Ovary (tissue), 10 donors: ENCODE measurements at places on chromosomes 1 and 21. TPM values are rescaled to one million over a fixed set of nuclear protein-coding genes. Genes with fewer than 3 reads are reported as not detected.
A peak's percentile ranks its signal among the peaks of the same experiment; 100 is the strongest.

PROX1 gene
- total RNA-seq = 12.0 TPM

SH2D5 gene
- total RNA-seq = 1.3 TPM

RIPK4 gene
- 12.4 TPM for total RNA-seq

DNA sequence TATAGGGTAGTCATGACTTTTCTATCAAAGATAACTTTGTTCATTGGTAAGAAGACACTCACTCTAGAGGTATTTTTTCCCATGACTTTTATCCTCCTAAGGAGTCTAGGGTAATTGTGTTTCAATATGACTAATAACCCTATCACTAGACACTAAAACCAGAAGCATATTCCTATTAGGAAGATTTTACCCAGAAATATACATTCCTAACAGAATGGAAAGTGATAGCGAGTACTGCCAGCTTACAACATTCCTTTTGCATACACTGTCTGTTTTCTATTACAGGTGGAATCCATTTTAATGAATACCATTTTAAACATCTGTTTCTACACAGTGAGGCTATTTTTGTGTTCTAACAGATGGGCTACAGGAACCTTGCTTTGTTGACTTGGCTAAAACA, 31.4 kb upstream of the C1orf185 start:
- no peaks in the 10 kb centered on the region for H3K4me1 ChIP-seq
- no peak for DNase-seq
- H3K36me3 ChIP-seq = no peaks in the 10 kb centered on the region
- H3K27ac ChIP-seq = no peak overlapping the region

- no peak overlapping the region for H3K4me3 ChIP-seq
- H3K36me3 ChIP-seq = no peaks in the 10 kb centered on the region
- no peaks in the 10 kb centered on the region for H3K27me3 ChIP-seq
- H3K4me1 ChIP-seq = peaks cover 6% of the 10 kb centered on the region
- no peak for DNase-seq
- H3K27ac ChIP-seq = no peak overlapping the region
Observed at GRCh38 chr1:17675744-17676143, 79.4 kb upstream of the ACTL8 start.

DNA sequence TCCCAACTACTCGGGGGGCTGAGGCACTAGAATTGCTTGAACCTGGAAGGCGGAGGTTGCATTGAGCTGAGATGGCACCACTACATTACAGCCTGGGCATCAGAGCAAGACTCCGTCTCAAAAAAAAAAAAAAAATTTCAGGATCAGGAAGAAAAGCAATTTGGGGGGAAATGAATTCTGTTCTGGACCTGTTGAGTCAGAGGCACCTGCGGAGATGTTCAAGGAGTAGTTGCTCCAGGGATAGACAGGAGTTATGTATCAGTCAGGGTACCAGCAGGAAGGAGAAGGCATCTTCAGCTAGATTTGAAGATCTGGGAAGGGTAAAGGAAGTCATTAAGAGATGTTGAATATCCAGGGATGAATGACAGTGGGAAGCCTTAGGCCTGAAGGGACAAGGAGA, 2.9 kb upstream of the RHBDL2 start:
- H3K36me3 ChIP-seq = no peaks in the 10 kb centered on the region
- H3K4me3 ChIP-seq = no peak overlapping the region
- H3K27ac ChIP-seq = no peak overlapping the region
- H3K27me3 ChIP-seq = no peaks in the 10 kb centered on the region
- DNase-seq = no peak
- peaks cover 6% of the 10 kb centered on the region for H3K4me1 ChIP-seq

DNA sequence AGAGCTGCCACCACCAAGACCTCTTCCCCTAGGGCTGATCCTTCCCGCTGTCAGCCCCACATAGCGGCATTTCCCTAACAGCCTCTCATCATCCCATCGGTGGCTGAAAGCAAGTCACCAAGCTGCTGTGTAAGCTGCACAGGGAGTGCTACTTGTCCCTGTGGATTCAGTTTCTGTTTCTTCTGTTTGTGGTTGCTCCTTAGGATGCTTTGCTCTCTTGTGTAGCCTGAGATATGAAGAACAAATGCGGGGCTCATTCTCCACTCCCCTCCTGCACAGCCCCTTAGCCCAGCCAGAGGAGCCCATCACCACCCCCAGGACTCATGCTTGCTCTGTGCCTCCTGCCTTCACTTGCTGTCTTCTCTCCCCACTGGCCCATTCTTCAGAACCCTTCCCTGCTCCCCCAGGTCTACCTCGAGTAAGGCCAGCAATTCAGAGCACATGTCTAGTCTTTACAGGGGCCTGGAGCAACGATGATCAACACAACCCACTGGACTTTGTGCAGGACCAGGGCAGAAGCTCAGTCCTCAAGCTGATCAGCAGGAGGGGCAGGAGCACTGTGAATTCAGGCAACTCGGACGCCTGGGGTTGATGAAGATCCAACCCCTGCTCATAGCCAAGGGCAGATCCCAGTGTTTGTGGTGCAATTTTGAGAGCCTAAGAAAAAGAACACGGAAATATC, 82.6 kb upstream of the GALNT2 start:
- no peaks in the 10 kb centered on the region for H3K27me3 ChIP-seq
- no peak for DNase-seq
- no peaks in the 10 kb centered on the region for H3K4me1 ChIP-seq
- H3K4me3 ChIP-seq = no peak overlapping the region
- H3K27ac ChIP-seq = no peak overlapping the region
- no peaks in the 10 kb centered on the region for H3K36me3 ChIP-seq

GRCh38 chr1:11736746-11737639, 1.1 kb downstream of the AGTRAP start:
- H3K27ac ChIP-seq = peak overlapping the region; percentile 86
- peak overlapping the region; percentile 69 for H3K4me3 ChIP-seq

DNA sequence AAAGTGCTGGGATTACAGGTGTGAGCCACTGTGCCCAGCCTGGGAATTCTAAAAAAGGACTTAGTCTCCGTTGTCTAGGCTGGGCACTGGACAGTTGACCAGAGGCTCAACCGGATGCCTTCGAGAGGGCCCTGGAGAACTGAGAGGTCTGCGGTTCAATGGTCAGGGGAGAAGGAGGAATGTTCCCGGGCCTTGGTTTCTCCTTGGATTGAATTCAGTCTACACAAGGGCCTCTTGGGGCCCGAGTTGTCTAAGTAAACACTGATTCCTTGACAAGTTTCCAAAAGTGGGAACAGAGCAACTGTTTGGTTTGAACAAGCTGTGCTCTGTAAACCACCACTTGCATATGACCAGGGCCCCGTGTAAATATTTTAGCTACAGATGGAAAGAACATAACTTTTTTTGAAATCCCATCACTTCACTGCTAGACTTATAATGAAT, 29.1 kb upstream of the CAPZB start:
- no peaks in the 10 kb centered on the region for H3K27me3 ChIP-seq
- no peak overlapping the region for H3K4me3 ChIP-seq
- no peaks in the 10 kb centered on the region for H3K36me3 ChIP-seq

- H3K27me3 ChIP-seq = no peaks in the 10 kb centered on the region
- DNase-seq = peak; percentile 73
- H3K36me3 ChIP-seq = no peaks in the 10 kb centered on the region
Observed at GRCh38 chr1:23169727-23170335, 1.2 kb upstream of the LUZP1 start.

DNA sequence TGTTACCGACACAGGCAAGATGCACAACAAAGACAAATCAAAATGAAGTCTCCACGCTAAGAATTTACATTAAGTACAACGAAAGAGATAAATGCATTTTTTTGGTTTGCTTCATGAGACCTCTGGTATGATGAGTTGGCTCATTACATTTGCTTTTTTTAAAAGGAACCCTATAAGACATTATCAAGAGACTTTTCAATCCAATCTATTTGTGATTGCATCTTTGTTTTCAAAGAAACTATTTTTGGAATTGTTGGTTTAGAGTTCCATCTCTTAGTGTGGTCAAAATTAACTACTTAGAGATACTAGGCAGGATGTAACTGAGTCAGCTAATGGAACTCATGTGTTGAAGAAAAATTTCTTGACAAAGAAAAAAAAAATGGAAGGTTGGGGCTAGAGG, 200.1 kb downstream of the ZC3H11B start:
- DNase-seq = no peak
- H3K4me3 ChIP-seq = no peak overlapping the region
- no peaks in the 10 kb centered on the region for H3K27me3 ChIP-seq
- H3K4me1 ChIP-seq = no peaks in the 10 kb centered on the region
- H3K27ac ChIP-seq = no peak overlapping the region

DNA sequence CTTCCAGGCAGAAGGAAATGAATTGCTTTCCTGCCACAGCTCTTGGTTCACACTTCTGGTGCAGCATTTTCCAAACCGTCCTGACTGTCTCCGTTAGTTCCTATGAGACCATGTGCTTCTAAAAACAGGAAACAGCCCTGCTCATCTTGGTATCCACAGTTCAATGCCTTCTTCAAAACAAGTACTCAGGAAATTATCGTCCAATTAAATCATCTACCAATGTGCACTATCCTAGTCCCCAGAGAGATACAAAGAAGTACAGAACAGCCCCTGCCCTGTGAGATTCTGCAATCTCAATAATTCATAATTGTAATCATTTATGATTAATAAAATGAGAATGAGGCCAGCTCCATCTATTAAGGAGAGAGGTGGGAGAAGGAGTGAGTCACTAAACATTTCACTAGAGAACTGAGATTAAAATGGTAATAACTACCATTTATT, 11.2 kb downstream of the CLEC20A start:
- no peaks in the 10 kb centered on the region for H3K36me3 ChIP-seq
- H3K4me3 ChIP-seq = no peak overlapping the region
- no peak for DNase-seq
- H3K27ac ChIP-seq = no peak overlapping the region
